Caudate nucleus (tissue), 63 donors: ENCODE measurements at places on chromosomes 6 and 20.

DNA sequence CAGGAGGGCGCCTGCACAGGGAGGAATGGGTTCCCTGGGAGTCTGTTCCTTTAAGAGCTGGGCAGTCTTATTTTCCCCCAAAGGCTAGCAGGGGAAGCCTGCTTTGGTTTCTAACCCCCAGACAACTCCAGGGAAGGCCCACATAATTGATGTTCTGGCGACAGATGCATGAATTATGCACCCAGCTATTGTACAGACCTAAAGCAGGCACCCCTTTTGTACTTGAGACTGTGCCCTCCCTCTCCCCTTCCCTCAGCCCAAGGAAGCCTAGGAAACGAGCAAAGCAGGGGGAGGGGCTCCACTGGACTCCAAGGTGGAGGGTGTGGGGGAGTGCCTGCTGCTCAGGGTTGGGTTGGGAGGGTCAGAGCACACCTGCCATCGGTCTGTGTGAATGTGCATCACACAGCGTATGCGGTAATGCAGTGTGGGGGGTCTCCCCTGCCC, 102.1 kb downstream of the KCNB1 start:
- no peak for DNase-seq

DNA sequence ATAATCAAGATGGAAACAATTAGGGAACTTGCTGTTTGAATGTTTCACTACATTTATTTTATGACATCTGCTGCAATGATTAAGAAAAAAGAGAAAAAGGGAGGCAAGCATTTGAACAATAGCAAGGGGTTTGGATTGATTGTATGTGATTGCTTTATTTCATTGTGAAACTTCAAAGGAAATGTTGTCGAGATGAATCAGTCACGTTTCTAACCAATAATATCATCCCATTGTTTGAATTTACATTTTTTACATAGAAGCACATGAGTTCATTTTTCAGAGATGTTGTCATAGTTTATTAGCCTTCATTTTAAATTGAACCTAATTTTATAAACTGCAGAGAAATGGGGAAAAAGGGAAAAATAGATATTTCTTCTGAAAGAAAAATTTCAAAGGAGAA, 572.0 kb downstream of the KIF16B start:
- DNase-seq = no peak

DNA sequence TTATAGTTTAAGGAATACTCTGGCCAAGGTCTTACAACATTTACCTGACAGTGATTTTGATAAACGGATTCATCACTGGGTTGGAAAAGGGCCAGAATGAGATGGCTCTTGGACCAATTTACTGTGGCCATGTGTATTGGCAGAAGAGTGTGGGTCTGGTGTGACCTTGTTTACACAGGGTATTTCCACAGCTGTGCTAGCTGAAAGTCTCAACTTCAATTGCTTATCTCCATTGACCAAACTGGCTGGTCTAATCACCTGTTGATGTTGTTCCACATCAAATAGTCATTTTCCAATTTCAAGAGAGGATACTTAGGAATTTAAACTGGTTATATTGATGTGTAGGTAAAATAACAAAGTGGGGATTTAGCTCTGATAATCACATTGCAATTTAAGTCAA, 501.6 kb upstream of the MAP3K7 start:
- DNase-seq = no peak

DNA sequence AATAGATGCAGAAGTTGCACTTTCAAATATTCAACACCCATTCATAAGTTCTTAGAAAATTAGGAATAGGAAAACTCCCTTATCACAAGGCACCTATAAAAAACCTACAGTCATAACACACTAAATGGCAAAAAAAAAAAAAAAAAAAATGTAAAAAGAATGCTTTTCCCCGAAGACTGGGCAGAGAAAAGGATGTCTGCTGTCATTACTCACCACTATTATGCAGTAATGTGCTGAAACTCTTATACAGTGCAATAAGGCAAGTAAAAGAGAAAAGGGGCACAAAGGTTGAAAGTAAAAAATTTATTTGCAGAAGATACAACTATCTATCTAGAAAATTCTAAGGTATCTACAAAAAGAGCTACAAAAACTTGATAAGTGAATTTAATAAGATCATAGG, 607.8 kb upstream of the ARID1B start:
- no peak for DNase-seq

- DNase-seq = no peak
Measured at GRCh38 chr6:41878246-41878645, 16.9 kb downstream of the USP49 start.

GRCh38 chr20:51888291-51888690, 86.0 kb upstream of the SALL4 start:
- no peak for DNase-seq

GRCh38 chr6:157172231-157172701, 151.1 kb downstream of the TMEM242 start:
- DNase-seq = no peak

- DNase-seq = no peak
Measured at GRCh38 chr6:163776906-163777686, 362.6 kb downstream of the QKI start.

GRCh38 chr6:134373282-134373922, 55.5 kb upstream of the SGK1 start:
- DNase-seq = no peak

GRCh38 chr6:102761872-102762271, 1368.4 kb downstream of the GRIK2 start:
- DNase-seq = no peak

GRCh38 chr6:89682991-89683390, 44.4 kb upstream of the LYRM2 start:
- no peak for DNase-seq

DNA sequence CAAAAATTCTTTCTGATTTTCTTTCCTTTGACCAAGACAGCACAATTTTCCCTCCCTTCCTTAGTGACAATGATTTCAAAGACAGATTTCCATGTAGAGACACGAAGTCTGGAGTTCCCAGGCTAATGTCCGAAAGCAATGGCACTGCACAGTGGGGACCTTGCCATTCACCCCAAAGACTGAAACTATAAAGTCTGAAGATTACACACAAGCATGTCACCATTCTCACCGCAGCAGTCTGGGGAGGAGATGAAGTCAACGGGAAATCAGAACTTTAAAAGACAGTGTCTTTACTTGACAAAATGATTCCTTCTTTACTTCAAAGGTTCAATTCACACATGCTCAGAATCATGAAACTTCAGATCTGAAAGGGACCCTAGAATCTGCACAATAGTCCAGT, 8.3 kb downstream of the B4GALT5 start:
- DNase-seq = no peak

DNA sequence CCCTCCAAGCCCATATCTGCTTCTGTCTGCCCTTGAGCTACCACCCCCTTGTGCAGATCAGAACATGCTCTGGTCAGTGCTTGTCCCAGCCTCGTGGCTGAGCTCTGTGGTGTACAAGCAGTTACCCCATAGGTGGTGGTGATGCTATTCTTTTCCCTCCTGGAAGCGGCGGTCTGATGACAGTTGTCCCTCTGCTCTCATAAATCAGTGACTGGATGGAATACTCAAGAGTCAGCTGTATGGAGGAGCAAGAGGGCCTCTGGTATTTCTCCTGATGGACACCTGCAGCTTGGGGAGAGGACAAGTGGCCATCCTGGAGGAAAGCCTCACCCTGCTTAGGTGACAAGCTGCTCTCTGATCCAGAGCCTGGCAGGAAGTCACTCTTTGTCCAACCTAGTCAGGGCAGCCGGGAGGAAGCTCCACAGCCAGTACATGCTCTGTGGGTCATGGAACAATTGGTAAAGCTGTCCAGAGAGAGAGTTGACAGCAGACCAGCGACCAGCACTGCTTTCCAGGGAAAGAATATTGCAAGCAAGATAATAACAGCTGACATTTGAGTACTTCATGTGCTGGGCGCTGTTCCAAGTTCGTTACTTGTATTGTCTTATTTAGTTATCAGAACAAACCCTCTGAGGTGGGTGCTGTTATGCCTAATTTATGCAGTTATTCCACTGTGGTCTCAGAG, 47.1 kb downstream of the SCAND1 start:
- no peak for DNase-seq

- no peak for DNase-seq
Measured at GRCh38 chr6:154986787-154987235, 8.3 kb upstream of the TIAM2 start.

- no peak for DNase-seq
Measured at GRCh38 chr20:62428002-62428372, 648 bp upstream of the RBBP8NL start.

GRCh38 chr6:122454673-122455072, 16.9 kb downstream of the SERINC1 start:
- no peak for DNase-seq

DNA sequence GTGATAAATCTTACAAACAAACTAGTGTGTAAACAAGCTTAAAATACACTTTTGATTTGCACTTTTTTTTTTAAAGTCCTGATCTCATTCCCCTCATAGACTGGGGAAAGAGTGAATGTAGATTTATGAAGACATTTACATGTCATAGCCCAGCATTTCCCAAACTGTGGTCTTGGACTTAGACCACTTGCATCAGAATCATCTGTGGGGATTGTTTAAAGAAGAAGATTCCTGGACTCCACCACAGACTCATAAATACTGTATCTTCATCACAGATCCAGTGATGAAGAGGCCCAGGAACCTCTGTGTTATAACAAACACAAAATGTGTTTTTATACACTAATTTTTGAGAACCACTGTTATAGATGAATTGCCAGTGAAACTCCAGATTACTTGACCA, 99.5 kb downstream of the KCNQ5 start:
- DNase-seq = no peak

DNA sequence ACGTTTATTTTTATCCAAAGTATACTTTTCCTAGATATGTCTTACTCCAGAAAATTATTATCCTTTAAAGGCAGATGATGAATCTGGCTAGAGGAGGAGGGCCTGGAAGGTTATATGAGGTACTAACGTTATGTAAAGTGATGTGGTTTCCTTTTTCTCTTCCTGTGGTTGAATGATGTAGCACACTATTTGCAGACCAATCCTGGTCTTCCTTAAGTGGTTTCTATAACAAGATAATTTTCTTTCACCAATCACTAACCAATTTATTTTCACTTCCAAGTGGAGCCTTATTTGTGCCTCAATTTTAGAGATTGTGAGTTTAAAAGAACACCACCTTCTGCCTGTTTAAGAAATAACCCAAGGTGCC, 154.6 kb upstream of the SOX4 start:
- DNase-seq = no peak

DNA sequence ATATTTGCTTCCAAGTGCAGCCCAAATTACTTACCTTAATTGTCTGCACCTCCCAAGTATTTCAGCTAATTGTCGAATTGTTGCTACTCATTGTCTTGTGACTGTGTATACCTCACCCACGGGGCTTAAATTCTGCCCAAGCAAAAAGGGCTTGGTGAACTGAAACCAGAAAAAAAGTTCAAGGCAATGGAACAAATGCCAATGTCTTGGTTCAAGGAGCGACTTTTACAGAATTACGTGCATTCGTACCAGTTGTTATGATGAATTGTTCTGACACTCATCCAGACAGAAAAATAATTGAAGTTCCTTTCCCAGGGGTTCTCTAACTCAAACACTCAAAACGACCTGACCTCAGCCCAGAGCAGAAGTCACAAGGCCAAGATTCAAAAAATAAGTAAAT, 13.9 kb upstream of the PXDC1 start:
- no peak for DNase-seq

DNA sequence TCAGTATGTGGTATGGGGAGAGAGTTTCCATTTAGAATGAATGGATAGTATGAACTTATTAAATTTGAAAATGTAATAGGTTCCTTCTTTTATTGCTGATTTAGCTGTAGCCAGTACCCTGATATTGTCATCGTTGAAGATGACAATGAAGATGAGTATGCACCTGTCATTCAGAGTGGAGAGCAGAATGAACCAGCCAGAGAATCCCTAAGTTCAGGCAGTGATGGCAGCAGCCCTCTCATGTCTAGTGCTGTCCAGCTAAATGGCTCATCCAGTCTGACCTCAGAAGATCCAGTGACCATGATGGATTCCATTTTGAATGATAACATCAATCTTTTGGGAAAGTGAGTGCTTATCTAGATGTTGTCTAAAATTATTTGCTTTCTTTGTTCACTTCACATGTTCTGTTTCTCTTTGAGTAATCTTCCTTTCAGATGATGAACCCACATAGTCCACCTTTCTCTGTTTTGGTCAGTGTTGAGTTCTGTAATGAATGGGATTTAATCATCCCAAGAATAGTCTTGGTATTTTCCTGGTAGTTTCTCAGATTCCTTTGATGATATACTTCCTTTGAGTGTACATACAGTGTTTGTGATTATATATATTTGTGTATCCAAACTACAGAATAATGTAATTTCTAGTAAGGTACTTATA, 23.3 kb downstream of the HSF2 start:
- no peak for DNase-seq

DNA sequence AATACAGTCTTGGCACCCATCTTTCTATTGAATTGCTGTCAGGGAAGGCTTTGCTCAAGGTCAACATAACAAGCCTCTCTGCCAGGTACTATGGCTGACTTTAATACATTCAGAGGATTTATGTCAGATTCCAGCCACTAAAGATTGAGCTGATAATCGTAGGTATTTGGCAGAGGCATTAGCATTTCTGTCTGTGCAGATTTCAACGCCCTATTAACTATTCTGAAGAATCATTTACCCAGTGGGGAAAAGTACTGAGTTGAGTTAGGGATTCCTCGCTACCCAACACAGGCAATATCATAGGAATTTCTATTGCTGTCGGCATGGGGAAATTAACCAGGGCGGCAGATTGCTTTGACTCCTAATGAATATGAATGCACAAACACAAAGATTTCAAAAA, 233.7 kb upstream of the SPTLC3 start:
- no peak for DNase-seq

GRCh38 chr6:113560908-113561307, 296.2 kb upstream of the MARCKS start:
- no peak for DNase-seq

GRCh38 chr6:47278545-47278944, 31.2 kb downstream of the TNFRSF21 start:
- DNase-seq = no peak
